ENCODE measurements at places on chromosomes 7 and 10. TPM values are rescaled to one million over a fixed set of nuclear protein-coding genes. Genes with fewer than 3 reads are reported as not detected.
A peak's percentile ranks its signal among the peaks of the same experiment; 100 is the strongest.

IFIT1 gene
- 22.7 TPM for total RNA-seq

GRCh38 chr7:117505238-117505637, 25.4 kb downstream of the CFTR start:
- no peak for DNase-seq

IRF5 gene
- total RNA-seq = not detected

DNA sequence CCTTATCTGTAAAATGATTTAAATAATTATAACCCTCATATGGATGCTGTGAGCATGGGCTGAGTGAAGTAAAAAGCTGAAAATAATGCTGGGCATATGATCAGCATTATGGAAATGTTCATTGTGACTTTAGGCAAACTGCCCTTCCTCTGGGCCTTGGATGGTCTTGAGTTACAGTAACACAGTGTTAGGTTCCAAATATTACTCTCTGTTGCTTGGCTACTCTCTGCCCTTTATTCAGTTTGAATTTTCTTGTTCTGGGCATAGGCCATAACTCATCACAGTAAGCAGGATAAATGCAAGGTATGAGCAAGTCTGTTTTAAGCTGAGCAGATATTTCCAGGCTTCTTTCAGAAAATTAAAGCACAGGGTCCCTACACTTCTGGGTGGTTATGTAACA, 868.0 kb downstream of the KCNMA1 start:
- DNase-seq = no peak

DNA sequence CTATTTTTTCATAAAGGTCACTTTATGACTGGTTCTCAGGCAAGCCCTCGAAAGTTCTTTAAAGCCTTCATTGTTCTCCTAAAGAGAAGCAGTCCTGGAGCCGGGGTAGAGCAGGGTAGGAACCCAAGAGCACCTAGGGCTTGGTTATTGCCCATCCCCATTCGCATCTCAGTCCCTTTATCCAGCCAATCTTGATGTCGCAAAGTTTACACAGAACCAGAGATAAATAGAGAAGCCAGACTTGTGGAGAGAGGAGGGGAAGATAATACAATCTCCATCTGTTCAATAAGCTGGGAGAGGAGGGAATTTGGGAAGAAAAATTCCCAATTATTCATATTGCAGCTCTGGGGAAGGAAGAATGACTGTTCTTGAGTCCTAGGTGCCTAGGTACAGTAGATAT, 6.4 kb upstream of the SRI start:
- DNase-seq = no peak

DNA sequence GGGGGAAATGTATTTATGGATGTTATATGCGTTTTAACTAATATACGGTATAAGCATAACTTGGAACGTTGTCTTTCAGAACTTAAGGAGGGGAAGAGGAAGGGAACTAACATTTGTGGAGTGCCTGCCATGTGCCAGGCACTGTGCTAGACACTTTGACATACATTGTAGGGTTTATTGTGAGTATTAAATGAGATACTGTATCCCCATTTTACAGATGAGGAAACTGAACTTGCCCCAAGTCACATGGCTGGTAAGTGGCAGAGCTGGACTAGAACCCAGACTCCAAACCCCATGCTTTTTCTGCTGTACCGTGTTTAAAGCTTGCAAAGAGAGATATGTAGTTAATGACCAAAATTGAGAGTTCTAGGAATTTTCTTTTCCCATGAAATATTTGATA, 74.6 kb downstream of the CREM start:
- no peak for DNase-seq

GRCh38 chr10:70354556-70354955, 27.9 kb downstream of the LRRC20 start:
- no peak for DNase-seq

DNA sequence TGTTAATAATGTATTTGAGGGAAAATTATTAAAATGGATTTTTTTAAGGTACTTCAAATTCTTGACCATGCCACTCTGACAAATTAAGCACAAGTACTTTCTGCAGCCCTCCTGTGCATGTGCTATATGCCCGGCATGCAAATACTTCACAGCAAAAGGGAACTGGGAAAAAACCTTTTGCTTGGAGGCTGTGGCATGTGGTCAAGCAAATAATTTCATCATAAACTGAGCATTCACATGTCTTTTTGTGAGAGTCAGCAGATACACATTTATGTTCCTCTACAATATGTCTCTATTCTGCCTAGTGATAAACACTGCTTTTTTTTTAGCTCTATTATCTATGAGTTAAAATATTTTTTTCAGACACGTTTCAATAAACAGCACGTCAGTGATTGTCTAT, 53.7 kb upstream of the SEMA3A start:
- DNase-seq = no peak

- peak; percentile 94 for DNase-seq
These were observed 3.4 kb upstream of the MUC12 start for GRCh38 chr7:100965723-100966541.

DNA sequence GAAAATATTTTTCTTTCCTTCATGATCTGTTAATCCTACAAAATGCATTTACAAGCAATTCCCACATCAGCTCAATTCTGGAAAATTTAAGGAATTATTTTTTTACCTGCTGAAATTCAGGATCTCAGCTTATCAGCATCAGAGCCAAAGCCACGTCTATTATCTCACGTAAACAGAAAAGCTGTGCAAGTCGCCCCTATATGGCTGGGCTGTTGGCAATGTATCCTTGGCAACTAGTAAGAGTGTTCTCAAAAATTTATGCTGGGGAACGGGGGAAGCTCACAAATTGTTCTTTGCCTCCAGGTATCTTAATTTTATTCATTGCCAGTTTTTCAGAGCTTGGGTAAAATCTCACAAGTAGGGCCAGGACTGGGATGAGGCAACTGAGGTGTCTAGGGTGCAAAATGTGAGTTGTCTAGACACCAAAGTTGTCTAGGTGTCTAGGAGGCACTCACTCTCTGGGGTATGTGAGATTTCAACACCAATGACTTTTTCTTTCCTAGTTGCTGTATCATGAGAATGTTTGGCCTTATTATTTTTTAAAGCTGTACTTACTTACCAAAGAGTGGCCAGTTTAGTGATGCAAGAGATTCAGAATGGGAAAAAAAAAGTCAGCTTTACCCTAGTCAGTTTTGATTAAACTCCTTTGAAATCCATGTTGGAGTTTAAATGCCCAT, 5.1 kb downstream of the GSTO2 start:
- DNase-seq = peak; percentile 33

IFIT2 gene
- total RNA-seq = not detected

- no peak for DNase-seq
These were observed 40.8 kb upstream of the WIPF3 start for GRCh38 chr7:29765490-29765889.

SLC18A3 gene
- total RNA-seq = not detected

GRCh38 chr10:11272915-11273389, 255.3 kb downstream of the CELF2 start:
- no peak for DNase-seq

DNA sequence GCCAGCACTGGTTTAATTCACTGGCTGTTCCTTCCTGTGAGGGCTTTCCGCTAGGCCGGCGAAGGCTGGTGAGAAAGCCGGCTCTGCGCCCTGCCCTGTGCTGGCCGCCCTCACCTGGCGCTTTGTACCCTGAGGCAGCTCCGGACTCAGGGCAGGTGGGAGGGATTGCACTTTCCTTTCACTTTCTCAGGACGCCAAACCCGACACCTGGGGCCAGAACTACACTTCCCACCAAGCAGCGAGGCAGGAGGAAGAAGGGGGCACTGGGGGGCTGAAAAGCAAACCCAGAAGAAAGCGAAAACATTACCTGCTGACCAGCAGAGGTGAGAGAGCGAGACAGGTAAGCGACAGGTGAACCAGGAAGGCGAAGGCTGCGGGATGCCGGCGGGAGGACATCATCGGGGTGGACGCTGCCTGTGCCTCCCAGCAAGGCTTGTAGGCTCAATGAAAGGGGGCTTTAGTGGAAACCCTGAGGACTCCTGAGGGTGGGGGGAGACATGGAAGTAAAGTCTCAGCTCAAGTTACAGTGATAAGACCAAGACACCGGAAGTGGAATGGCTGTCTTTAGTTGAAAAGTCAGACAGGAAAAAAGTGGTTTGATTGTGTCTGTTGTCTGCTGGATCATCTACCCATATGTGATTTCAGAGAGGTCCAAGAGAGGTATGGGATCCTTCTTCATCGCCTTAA, at the start of gene RAB19:
Gene RAB19, plus strand, starts transcription at position 181 of the 687 bp plus-strand sequence. CDS start 3,589 bp downstream, outside the sequence.
- DNase-seq = no peak

MLXIPL gene
- 1.8 TPM for total RNA-seq

DNA sequence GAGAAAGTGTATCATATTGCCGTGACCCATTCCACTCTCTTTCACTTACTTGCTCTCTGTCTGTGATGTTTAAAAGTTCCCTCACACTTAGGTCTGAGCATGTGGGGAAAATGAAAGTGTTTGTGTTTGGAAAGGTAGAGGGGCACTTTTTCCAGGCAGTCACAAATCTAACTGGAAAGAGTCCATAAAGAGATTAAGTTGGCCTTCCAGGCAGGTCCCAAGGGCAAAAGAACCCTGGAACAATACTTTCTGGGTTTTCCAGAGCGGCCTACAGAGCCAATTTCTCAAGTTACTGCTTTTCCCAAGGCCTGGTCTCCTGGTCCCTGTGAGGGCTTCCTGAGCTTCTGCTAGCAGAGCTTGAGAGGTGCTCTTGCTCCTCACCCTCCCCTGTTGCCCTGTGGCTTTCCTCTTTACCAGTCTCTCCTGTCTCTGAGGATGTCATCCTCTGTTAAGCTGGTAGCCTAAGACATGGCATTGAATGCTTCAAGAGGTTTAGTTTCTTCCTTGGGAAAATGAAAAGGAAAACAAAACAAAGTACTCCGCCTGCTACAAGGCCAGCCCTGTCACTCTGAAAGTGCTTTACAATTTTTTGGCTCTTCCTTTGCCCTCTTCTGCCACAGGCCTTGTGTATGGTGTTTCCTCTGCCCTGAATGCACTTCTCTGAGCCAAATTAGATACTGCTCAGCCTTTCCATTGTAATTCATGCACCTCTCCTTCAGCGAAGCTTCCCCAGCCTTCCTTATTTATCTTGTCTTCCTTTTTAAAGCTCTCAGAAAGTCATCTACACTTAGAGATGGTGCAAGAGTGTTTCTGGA, 20.1 kb downstream of the TES start:
- peak; percentile 22 for DNase-seq

CD36 gene
- 1.1 TPM for total RNA-seq

IFIT5 gene
- 4.8 TPM for total RNA-seq

DNA sequence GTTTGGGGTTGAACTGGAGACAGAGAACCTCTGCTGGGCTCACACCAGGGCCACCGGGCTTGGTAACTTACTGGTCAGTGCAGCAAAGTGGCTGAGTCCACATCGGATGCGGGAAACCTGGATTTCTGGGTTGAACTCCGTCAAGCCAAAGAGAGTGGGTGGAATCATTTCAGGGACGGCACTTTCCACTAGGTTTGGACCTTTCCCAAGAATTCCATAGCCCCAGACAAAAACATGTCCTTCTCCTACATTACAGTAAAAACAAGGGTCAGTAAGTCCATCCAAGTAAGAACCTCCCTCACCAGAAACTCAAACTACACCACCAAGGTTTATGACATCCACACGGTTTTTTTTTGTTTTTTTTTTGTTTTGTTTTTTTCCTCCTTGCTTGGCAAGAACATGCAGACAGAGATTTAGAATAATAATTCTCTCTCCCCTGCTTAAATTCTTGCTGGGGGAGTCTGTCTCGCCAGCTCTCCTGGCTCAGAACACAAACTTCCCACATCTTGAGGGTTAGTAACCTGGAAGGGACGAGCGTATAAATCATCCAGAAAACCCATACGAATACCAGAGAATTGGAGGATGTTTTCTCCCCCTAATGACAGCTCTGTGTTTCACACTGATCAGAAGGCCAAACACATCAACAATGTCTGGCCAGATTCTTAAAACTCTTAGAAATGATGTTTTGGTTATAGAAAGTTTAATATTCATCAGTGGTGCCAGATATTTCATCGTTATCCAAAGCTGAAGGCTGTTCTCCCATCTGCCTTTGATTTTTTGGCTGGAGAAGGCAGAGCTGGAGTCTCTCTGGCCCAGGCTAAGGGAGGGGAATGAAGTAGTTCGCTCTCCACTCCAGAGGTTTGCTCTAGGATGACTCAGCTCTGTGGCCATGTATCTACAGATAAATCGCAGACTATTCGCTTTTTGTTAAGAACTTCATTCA, 17.5 kb downstream of the RCC1L start:
- no peak for DNase-seq

LEP gene
- total RNA-seq = not detected

CASP2 gene
- 11.1 TPM for total RNA-seq

DNA sequence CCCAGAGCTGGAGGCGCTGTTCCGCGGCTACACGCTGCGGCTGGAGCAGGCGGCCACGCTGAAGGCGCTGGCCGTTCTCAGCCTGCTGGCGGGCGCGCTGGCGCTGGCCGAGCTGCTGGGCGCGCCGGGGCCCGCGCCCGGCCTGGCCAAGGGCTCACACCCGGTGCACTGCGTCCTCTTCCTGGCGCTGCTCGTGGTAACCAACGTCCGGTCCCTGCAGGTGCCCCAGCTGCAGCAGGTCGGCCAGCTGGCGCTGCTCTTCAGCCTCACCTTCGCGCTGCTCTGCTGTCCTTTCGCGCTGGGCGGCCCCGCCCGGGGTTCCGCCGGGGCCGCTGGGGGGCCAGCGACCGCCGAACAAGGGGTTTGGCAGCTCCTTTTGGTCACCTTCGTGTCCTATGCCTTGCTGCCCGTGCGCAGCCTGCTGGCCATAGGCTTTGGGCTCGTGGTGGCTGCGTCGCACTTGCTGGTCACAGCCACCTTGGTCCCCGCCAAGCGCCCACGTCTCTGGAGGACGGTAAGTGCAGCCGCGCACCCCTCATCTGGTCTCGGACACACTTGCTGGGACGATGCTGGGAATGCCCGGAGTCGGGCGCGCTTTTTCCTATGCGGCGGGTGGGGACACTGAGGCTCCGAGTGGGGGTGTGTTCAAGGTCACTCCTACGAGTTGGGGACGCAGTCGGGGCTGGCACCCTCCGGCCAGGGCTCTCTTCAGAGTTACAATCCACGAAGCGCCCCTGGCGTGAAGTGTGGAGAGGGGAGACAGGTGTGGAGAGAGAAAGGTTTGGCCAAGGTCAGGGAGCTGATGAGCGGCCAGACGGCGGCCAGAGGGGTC, 717 bp downstream of the ADCY1 start:
- DNase-seq = peak; percentile 63

DNA sequence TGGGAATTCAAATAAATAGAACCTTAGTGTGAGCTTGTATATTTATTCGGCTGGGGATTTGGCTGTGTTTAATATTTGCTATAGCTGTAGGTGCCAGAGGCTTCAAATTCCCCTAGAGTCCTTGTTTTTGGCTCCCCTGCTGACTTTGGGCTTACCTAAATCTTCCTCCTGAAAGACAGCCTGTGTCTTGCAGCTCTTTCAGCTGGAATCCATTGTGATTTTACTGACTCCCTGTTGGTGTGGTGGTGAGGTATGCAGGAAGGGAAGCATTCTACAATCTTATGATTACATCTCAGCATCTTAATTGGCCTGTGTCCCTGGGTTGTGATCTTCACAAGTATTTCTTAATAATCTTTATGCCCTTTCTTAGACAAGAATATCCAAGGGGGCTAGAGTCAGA, 25.9 kb downstream of the FOXI2 start:
- no peak for DNase-seq

DNA sequence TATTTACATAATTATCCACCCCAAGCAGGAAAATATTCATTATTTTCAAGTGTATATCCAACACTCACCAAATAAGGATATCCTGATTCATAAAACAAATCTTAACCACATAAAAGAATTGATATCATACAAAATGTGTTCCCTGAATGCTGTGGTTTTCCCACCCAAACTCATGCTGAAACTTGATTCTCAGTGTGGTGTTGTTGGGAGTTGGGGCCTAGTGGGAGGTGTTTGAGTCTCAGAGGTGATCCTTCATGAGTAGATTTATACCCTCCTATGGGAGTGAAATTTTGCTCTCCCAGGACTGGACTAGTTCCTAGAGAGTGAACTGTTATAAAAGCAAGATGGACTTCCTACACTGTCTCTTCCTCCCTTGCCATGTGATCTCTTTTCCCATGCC, 1028.3 kb downstream of the SORCS1 start:
- no peak for DNase-seq

GRCh38 chr10:7436490-7437100, 25.8 kb upstream of the SFMBT2 start:
- no peak for DNase-seq

All from cardiac muscle cell (in vitro differentiated cells and primary cell).